Transverse colon (tissue), 4 donors: ENCODE measurements at places on chromosomes 5 and 9.

- H3K27ac ChIP-seq: no peak overlapping the region
- no peak for DNase-seq
- no peaks in the 10 kb centered on the region for H3K4me1 ChIP-seq
- no peak overlapping the region for H3K4me3 ChIP-seq
- H3K27me3 ChIP-seq: no peaks in the 10 kb centered on the region
- no peaks in the 10 kb centered on the region for H3K36me3 ChIP-seq
These were observed 275.9 kb downstream of the MAN2A1 start for GRCh38 chr5:109965634-109966033.

- H3K4me1 ChIP-seq: no peaks in the 10 kb centered on the region
- no peaks in the 10 kb centered on the region for H3K36me3 ChIP-seq
- no peak overlapping the region for H3K4me3 ChIP-seq
- no peak overlapping the region for H3K27ac ChIP-seq
- DNase-seq: no peak
These were observed 118.7 kb upstream of the NEK6 start for GRCh38 chr9:124139001-124139400.

- H3K27me3 ChIP-seq: no peaks in the 10 kb centered on the region
- no peak overlapping the region for H3K4me3 ChIP-seq
- no peak overlapping the region for H3K27ac ChIP-seq
- DNase-seq: no peak
- H3K36me3 ChIP-seq: peaks cover 51% of the 10 kb centered on the region
- no peaks in the 10 kb centered on the region for H3K4me1 ChIP-seq
These were observed 89.4 kb downstream of the UHRF2 start for GRCh38 chr9:6502399-6502798.

DNA sequence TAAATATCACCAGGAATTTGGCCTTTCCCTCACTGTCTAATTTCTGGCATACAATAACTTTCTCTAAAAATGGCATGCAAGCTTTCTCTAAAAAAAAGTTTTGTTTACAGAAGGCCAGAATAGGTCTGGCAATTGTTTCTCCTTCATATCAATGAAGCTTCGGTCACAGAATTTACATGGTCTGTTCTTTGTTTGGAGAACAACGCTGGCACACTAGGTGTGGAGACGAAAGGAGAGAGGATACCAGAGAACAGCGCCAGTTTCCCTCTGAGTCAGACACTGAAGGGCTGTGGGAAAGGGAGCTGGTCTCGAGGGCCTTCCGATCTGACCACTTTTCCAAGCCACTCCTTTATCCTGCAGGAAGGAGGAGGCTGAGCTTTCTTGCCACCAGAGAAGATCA lies 60.1 kb upstream of the ITGA1 start:
- peaks cover 14% of the 10 kb centered on the region for H3K4me1 ChIP-seq
- H3K27me3 ChIP-seq: no peaks in the 10 kb centered on the region
- H3K4me3 ChIP-seq: no peak overlapping the region
- no peaks in the 10 kb centered on the region for H3K36me3 ChIP-seq

DNA sequence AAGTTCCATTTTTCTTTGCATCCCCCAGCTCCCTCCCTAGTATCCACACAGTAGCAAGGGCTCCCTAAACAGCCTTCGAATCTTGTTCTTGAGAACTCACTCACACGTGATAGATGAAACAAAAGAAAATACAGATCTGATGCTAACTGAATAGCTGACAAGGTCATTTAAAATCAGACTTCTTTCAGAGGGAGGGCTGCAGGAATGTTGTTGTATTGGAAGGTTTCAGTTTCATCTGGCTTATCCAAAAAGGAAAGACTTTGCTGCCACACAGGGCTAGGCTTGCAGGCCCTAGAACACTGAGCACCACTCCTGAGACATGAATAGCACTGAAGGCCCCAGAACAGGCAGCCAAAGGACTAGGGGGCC lies 3.2 kb downstream of the CD180 start:
- DNase-seq: no peak
- H3K27ac ChIP-seq: peak overlapping the region; percentile 62
- H3K4me3 ChIP-seq: no peak overlapping the region
- H3K36me3 ChIP-seq: no peaks in the 10 kb centered on the region

GRCh38 chr9:125906144-125906543 lies 159.0 kb downstream of the PBX3 start:
- no peak overlapping the region for H3K27ac ChIP-seq
- H3K4me3 ChIP-seq: no peak overlapping the region
- H3K27me3 ChIP-seq: no peaks in the 10 kb centered on the region
- H3K36me3 ChIP-seq: no peaks in the 10 kb centered on the region
- no peak for DNase-seq
- peaks cover 17% of the 10 kb centered on the region for H3K4me1 ChIP-seq

DNA sequence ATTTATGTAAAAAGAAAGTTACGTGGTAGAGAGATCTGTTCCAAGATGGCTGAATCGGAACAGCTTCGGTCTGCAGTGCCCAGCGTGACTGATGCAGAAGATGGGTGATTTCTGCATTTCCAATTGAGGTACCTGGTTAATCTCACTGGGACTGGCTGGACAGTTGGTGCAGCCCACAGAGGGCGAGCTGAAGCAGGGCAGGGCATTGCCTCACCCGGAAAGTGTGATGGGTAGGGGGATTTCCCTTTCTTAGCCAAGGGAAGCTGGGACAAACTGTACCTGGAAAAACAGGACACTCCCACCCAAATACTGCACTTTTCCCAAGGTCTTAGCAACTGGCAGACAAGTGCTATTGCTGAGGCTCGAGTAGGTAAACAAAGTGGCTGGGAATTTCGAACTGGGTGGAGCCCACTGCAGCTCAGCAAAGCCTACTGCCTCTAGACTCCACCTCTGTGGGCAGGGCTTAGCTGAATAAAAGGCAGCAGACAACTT lies 13.1 kb upstream of the HSD17B4 start:
- H3K27ac ChIP-seq: peak overlapping the region; percentile 79
- no peaks in the 10 kb centered on the region for H3K27me3 ChIP-seq
- peak; percentile 73 for DNase-seq
- H3K36me3 ChIP-seq: no peaks in the 10 kb centered on the region
- H3K4me3 ChIP-seq: peak overlapping the region; percentile 17
- no peaks in the 10 kb centered on the region for H3K4me1 ChIP-seq

DNA sequence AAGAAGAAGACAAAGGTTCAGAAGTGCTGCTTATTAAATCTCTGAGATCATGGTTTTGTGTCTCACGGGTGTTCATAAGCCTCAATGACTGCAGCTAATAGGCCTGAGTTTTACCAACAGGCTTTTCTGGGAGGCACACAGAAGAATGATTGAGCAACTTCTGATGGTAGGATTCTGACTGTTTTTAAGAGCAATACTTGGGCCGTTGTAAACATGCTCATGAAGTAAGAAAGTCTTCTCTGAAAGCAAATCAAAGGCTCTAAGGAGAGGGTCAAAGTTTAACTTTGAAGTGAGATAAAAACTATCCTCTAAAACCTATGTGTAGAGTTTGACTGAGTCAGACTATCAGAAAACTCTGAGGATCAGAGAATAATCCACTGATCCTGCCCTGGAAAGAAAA lies 390.9 kb upstream of the DAB2 start:
- H3K27ac ChIP-seq: no peak overlapping the region
- no peaks in the 10 kb centered on the region for H3K27me3 ChIP-seq
- H3K4me1 ChIP-seq: peaks cover 7% of the 10 kb centered on the region
- DNase-seq: no peak
- H3K4me3 ChIP-seq: no peak overlapping the region

DNA sequence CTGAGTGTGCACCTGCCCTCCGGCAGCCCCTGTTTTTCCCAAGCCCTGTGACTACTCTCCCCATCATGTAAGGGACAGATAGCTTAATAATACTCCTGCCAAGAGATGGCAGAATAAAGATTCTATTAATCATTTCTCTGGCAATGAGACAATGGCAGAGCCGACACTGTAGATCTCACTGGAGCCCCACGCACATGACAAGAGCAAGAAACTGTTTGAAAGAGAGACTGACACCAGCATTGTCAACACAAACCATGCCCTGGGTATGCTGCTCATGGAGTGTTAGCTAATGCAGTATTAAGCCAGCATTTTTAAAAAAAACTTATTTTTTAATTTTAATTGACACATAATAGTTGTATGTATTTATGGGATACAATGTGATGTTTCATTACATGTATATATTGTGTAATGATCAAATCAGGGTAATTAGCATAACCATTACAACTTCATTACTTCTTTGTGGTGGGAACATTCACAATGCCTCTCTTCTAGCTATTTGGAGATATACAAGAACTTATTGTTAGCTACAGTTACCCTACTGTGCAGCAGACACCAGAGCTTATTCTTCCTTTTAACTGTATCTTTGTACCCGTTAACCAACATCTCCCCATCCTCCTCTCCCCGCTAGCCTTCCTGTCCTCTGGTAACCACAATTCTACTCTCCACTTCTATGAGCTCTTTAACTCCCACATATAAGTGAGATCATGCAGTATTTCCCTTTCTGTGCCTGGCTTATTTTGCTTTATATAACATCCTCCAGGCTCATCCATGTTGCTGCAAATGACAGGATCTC lies 31.5 kb upstream of the SEMA4D start:
- DNase-seq: no peak
- H3K27me3 ChIP-seq: no peaks in the 10 kb centered on the region
- no peak overlapping the region for H3K4me3 ChIP-seq
- H3K4me1 ChIP-seq: peaks cover 5% of the 10 kb centered on the region
- no peak overlapping the region for H3K27ac ChIP-seq
- no peaks in the 10 kb centered on the region for H3K36me3 ChIP-seq

- H3K4me1 ChIP-seq: peaks cover 27% of the 10 kb centered on the region
- H3K27me3 ChIP-seq: no peaks in the 10 kb centered on the region
- H3K4me3 ChIP-seq: no peak overlapping the region
- DNase-seq: no peak
- H3K36me3 ChIP-seq: no peaks in the 10 kb centered on the region
These were observed 77.3 kb upstream of the SH3PXD2B start for GRCh38 chr5:172531704-172532026.

GRCh38 chr9:95084254-95084934 lies 233.1 kb downstream of the FANCC start:
- no peaks in the 10 kb centered on the region for H3K36me3 ChIP-seq
- no peaks in the 10 kb centered on the region for H3K27me3 ChIP-seq
- peak overlapping the region; percentile 66 for H3K27ac ChIP-seq
- peaks cover 6% of the 10 kb centered on the region for H3K4me1 ChIP-seq

DNA sequence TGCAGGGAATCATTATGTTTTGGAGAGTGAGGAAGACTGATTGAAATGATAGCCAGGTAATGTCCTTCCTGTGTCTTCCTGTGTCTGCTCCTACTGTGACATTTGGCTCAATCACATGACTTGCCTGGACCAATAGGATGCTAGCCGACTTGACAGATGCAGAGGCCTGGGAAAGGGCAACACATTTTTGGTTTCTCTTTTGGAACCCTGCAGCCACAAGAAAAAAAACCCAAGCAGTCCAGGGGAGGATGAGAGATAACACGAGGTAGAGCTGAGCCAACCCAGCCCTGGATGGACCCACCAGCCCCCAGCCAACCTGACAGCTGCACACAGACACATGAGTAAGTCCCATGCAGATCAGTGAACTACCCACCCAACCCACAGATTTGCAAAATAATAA lies 256.1 kb upstream of the SMARCA2 start:
- H3K4me3 ChIP-seq: no peak overlapping the region
- H3K27ac ChIP-seq: no peak overlapping the region
- no peaks in the 10 kb centered on the region for H3K4me1 ChIP-seq
- no peaks in the 10 kb centered on the region for H3K27me3 ChIP-seq
- no peaks in the 10 kb centered on the region for H3K36me3 ChIP-seq
- peak; percentile 33 for DNase-seq

DNA sequence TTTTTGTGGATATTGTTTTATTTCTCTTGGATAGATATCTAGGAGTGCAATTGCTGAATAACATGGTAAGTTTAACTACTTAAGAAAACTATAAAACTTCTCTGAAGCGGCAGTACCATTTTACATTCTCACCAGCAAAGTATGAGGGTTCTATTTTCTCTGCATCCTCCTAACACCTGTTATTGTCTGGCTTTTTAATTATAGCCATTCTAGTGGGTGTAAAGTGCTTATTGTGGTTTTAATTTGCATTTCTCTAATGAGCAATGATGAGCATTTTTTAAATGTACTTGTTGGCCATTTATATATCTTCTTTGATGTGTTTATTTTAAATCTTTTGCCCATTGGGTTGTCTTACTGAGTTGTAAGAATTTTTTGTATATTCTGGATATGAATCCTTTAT lies 28.7 kb downstream of the SMIM32 start:
- no peak overlapping the region for H3K27ac ChIP-seq
- no peaks in the 10 kb centered on the region for H3K36me3 ChIP-seq
- no peak for DNase-seq

- peaks cover 10% of the 10 kb centered on the region for H3K27me3 ChIP-seq
- DNase-seq: peak; percentile 59
- no peaks in the 10 kb centered on the region for H3K36me3 ChIP-seq
- H3K27ac ChIP-seq: no peak overlapping the region
- H3K4me3 ChIP-seq: no peak overlapping the region
These were observed 20.7 kb downstream of the GOLGA2 start for GRCh38 chr9:128254855-128255759.

DNA sequence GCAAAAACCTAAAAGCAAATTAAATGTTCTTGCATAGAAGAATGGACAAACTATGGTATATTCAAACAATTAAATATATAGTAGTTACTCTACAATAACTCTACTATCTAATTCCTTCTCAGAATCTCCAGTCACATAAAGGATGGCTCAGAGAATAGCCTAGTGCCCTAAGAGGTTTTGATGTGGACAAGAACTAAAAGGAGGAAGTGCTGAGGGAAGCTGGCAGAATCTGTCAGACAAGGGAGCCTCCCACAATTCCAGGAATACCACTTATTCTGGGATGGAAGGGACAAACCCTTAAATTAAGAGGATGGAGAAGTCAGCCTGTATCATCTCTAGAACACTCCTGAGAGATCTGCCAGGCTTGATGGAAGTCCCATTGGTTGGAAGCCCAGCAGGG lies 30.4 kb downstream of the TNFSF8 start:
- H3K27ac ChIP-seq: no peak overlapping the region
- peaks cover 4% of the 10 kb centered on the region for H3K4me1 ChIP-seq
- no peaks in the 10 kb centered on the region for H3K27me3 ChIP-seq
- no peak overlapping the region for H3K4me3 ChIP-seq
- no peaks in the 10 kb centered on the region for H3K36me3 ChIP-seq
- no peak for DNase-seq

GRCh38 chr9:69073103-69073502 lies 37.6 kb downstream of the FXN start:
- no peak overlapping the region for H3K4me3 ChIP-seq
- H3K36me3 ChIP-seq: no peaks in the 10 kb centered on the region
- no peak overlapping the region for H3K27ac ChIP-seq
- no peaks in the 10 kb centered on the region for H3K4me1 ChIP-seq
- no peaks in the 10 kb centered on the region for H3K27me3 ChIP-seq
- DNase-seq: no peak

DNA sequence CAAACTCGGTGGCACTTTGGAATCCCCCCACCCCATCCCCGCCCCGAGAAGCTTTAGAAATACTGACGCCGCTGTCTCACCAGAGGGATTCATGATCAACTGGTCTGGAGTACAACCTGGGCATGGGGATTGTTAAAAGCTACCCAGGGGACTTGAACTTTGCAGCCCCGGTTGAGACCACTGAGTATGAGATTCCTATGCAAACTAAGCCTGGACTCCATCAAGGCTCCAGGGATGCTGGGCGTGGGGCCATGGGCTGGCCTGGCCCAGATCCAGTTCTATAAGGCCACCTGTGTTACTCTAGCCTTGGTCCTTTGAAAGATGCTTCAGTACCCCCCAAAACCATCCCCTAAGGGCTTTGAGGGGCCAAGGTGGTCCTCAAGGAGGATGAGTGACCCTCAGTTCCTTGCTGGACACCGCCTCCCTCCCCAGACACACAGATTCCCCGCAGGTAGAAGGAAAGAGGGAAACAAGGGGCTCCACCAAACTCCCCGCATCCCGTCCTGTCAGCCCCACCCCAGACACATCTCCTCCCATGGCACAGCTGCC lies 68.5 kb downstream of the MRPL36 start:
- H3K4me1 ChIP-seq: no peaks in the 10 kb centered on the region
- no peaks in the 10 kb centered on the region for H3K36me3 ChIP-seq
- H3K27me3 ChIP-seq: no peaks in the 10 kb centered on the region
- no peak overlapping the region for H3K27ac ChIP-seq
- no peak for DNase-seq
- no peak overlapping the region for H3K4me3 ChIP-seq
